Endothelial cell of umbilical vein (primary cell): ENCODE measurements at places on chromosomes 1 and 21.
A peak's percentile ranks its signal among the peaks of the same experiment; 100 is the strongest.

DNA sequence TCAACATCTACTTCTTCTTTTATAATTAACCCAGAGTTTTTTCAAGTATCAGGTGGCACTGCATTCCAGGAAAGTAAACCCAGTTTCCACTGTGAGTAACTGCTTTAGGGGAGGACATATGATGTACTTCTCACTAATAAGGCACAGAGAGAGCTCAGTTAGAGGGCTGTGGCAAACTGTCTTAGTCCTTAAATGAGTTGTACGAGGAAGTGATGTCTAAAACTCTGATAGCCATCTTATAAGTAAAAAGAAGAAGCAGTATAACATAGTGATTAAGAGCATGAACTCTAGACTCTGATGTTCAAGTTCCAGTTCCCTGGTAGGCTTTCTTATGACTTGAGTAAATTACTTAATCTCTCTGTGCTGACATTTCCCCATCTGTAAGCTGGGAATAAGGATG is 58.7 kb upstream of the PTGS2 start:
- DNase-seq = no peak

GRCh38 chr1:213571419-213571818 is 416.4 kb upstream of the PROX1 start:
- no peak for DNase-seq

DNA sequence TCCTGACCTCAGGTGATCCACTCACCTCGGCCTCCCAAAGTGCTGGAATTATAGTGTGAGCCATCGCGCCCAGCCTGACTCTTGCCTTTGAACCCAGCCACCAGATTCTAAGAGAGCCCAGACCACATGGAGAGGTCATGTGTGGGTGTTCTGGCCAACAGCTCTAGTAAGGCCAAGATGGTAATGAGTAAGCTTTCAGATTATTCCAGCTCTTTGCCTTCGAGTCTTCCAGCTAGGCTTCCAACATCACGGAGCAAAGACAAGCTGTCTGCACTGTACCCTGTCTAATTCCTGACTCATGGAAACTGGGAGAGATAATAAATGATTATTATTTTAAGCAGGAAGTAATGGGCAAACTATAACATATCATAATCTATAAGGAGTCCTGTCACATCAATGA is 14.8 kb upstream of the ZFP69B start:
- DNase-seq = no peak

DNA sequence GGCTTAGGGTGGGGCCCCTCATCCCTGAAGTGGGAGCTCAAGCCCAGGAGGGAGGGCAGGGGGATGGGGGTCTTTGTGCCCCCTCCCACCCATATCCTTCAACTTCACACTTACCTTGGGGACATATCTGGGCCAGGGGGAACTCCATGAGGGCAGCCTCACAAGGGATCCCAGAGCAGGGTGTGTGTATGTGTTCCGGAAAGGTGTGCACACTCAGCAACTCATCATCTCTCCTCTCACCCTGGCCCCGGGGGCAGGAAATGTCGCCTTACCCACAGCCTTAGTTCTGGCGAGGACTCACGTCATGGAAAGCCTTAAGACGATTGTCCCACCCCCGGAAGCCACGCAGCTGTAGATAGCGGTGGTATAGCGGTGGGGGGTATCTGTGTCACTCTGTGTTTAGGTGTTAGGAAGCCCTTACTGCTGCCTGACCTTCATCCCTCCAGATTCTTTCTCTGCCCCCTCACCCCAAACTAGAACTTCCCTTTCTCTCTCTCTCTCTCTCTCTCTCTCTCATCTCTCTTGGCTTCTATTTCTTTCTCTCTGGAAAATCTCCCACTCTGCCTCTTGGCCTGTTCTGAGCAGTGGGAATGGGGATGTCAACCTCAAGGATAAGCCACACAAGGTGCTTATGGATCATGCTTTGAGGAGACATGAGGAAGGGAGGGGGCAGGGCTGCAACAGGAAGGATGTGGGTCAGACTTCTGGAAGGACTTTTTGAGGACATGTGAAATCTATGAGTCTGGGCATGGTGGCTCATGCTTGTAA is at the start of gene SH2D2A:
TSS of gene SH2D2A (minus strand) at position 288 of the 768 bp plus-strand sequence. CDS start at position 148, 140 bp downstream.
- DNase-seq = no peak

DNA sequence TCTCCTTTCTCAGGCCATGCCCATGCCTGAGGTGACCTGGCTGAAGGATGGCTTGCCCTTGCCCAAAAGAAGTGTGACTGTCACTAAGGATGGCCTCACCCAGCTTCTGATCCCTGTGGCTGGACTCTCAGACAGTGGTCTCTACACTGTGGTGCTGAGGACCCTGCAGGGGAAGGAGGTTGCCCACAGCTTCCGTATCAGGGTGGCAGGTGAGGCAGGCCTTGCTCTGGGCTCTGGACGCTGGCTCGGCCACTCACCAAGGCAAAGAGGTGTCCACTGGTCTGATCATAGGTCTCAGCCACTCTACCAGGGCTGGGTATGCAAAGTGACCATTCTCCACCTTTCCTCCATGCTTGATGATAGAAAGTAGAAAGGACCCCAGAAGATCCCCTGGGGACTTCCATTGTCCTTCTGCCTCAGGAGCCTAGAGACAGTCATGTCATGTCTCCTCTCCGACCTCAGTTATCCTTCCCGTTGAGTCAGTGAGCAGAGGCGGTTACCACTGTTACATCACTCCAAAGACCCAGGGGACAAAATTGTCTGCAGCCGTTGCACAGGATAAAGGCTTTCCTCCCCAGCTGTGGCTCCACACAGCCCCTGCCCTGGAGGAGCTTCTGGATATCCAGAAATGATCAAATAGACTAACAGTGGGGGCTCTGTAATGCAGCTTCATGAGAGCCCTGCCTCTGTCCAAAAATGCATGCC is 34.2 kb downstream of the IGFN1 start:
- DNase-seq = no peak

DNA sequence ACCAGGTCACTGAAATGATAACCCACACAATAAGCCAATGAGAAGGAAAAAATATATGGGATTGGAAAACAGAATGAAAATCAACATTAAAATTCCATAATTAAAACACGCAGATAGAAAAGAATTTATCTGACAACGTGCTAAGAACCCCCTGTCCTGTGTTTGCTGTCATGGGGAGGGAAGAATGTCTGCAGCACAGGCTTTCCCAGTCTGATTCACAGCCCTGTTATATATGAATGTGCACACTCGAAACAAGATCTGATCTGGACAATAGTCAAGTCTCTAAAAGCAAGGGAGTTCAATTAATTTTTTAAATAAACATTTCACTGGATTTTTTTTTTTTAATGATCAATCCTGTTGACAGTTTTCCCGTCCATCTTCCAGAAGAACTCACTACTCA is 220.0 kb downstream of the RERE start:
- no peak for DNase-seq

DNA sequence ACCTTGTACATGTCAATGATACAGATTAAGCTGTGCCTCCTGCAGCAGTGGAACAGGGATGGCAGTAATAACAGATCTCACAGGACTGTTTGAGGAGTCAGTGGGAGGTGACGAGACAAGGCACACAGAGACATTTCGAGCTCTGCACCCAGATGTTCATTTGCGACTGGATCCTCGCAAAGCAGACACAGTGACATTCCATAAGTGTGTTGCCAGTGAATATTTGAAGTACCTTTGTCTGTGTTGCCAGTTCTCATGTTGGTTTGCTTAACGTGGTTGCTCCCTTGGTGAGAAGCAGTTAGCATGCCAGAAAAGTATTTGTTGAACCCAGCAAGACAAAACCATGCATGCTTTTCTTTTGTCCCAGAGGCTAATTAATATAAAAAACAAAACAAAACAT is 67.0 kb downstream of the NID1 start:
- no peak for DNase-seq

DNA sequence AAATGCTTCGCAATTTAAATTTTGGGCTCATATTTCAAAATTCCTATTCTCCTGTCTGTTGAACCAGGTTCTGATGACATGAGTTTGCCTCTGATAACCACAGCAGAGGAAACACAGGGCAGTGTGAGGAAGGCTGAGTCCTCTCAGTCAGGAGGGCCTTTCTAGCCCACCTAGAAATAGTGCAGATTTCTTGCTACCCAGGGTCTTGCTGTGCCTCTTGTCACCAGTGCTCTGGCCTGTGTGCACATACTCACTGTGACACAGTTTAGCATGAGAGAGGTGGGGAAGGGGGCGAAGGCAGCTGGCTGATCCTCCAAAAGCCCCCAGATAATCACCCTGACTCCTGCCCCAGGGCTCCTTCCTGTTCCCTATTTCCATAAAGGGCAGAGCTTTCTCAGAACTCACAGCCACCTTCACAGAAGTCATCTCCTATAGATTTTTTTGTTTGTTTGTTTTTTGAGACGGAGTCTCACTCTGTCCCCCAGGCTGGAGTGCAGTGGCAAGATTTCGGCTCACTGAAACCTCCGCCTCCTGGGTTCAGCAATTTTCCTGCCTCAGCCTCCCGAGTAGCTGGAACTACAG is 23.7 kb downstream of the ERRFI1 start:
- DNase-seq = no peak

- no peak for DNase-seq
Measured at GRCh38 chr1:39484564-39484963, 6.9 kb upstream of the BMP8A start.

DNA sequence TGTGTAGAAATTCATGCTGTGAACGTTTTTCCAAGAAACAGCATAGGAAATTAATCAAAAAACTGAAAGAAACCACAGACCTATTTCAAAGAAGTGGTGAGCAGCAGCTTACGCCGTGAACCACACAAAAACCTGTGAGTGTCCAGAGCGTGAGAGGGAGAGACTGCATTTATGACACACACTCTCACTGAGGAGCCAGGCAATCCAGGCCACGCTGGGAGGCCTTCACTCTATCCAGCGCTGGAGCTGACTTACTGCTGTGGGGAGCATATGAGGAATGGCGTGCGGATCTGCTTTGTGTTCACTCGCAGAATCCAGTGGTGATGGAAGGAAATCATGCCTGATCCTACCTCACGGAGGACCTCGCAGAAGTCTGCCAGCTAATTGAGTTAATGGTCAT is 12.7 kb downstream of the ADAMTS1 start:
- DNase-seq = no peak

GRCh38 chr1:223780949-223781348 is 64.8 kb downstream of the TP53BP2 start:
- DNase-seq = no peak

DNA sequence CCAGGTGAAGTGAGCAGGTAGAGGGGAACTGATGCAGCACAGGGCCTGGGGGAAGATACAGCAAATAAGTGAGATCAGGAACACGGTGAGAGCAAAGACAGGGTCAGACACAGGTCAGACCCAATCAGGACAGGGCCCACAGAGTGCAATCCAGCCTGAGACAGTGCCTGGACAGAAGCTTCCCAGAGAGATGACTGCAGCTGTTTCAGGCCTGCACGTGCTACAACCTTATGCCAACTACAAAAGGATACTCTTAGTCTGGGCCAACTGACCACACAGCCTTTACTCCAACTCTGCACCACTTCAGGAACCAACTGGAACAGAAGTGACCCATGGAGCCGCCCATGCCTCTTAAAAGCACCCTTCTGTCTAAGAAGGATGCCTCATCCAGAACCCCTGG is 228.0 kb downstream of the TOMM20 start:
- DNase-seq = no peak

DNA sequence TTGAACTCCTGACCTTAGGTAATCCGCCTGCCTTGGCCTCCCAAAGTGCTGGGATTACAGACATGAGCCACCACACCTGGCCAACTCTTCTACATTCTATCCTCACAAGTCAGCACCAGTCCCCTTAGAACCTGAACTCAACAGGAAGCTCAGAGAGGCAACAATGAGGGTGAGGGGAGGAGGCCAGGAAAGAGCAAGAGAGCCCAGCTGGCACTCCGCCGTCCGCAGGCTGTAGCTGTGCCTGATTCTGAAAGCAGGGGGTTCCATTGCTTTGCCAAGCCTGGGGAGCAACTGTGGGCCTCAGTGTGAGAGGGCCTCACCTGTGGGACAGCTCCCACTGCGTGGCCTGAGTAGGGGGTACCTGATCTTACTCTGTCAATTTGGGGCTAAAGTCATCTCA is 18.7 kb downstream of the STK40 start:
- peak; percentile 62 for DNase-seq

DNA sequence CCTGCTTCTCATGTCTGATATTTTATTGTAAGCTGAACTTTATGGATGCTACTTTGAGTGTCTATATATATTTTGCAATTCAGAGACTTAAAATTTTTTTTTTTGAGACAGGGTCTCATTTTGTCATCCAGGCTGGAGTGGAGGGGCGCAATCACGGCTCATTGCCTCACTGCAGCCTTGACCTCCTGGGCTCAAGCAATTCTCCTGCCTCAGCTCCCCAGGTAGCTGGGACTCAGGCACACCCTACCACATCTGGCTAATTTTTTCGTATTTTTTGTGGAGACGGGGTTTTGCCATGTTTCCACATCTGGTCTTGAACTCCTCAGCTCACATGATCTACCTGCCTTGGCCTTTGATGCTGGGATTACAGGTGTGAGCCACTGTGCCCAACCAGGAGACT is 8.4 kb downstream of the ZYG11A start:
- DNase-seq = no peak

DNA sequence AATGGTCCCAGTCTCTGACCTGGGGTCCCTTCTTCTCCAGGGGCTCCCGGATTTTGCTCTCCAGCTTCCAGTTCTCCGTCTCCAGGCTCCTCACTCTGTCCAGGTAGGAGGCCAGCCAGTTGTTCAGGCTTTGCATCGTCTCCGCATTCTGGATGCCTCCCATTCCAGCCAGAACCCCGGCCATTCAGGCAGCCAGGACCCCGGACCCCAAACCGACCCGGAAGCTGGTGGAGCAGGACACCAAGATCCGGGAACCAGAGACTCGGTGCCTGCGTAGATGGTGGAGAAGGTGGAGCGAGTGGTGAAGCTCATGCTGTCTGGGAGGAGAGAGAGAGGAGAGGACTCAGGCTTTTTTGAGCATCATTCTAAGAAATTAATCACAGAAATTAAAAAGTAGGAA is 572.4 kb upstream of the NCAM2 start:
- DNase-seq = no peak

DNA sequence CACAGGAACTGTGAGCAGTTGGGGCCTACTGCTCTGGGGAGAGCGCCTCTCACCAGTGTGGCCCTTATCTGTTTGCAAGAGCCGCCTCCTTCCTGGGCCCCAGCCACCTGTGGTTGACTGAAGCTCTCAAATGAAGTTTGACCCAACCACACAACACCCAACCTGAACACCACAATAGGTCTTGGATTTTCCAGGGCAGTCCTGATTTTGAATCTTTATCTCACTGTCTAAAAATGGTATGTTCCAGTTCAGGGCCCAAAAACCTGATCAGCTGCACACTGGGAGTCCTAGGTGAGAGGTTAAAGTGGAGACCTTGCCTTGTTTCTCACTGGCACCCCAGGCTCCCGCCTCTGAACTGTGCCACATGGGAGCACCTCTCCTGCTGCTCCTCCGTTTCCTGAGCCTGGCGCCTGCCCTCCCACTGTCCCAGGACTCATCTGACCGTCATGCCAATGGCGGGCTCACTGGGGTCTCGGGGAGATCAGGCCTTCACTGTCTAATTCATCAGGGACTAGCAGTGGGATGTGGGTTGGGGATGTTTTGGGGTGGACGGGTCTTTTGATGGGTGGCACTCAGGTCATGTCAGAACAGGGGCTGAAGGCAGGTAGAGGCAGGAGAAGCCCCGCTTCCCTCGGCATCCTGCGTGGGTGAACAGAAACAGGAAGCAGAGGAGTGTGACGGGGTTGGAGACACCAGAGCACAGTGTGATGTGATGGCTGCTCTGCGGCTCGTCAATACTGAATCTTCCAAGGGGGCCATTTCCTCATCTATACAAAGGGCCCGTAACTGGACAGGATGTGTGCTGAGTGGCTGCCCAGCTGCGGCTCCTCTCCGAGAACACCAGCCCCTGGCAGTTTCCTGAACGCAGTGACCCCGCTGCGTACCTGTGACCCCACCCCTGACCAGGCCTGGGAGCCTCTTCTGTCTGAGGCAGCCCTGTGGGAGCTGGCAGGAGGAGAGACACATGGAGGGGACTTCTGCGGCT is 59.6 kb upstream of the ITPKB start:
- peak; percentile 36 for DNase-seq

GRCh38 chr21:44263221-44263760 is 1.6 kb upstream of the DNMT3L start:
- DNase-seq = no peak
